ENCODE measurements at places on chromosomes 12 and 14.
A peak's percentile ranks its signal among the peaks of the same experiment; 100 is the strongest.

- DNase-seq = no peak
Observed at GRCh38 chr12:61758661-61759060, 501.5 kb upstream of the USP15 start.

DNA sequence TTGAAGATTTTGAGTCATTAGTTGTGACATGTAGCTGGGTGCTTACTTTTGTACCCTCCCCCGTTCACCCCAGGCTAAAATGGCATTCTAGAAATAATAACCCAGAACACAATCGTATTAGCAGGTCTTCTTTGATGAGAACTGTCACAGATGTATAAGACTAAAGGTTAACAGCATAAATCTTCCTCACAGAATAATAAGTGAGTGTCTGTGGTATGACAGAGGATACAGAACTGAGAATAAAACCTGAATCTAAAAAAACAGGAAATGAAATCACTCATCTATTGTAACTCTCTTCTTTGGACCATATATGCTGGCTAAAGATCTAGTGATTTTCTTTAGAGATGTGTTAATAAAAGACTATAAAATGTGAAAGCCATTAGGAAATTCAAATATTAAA, 746.6 kb downstream of the LRFN5 start:
- DNase-seq = no peak

DNA sequence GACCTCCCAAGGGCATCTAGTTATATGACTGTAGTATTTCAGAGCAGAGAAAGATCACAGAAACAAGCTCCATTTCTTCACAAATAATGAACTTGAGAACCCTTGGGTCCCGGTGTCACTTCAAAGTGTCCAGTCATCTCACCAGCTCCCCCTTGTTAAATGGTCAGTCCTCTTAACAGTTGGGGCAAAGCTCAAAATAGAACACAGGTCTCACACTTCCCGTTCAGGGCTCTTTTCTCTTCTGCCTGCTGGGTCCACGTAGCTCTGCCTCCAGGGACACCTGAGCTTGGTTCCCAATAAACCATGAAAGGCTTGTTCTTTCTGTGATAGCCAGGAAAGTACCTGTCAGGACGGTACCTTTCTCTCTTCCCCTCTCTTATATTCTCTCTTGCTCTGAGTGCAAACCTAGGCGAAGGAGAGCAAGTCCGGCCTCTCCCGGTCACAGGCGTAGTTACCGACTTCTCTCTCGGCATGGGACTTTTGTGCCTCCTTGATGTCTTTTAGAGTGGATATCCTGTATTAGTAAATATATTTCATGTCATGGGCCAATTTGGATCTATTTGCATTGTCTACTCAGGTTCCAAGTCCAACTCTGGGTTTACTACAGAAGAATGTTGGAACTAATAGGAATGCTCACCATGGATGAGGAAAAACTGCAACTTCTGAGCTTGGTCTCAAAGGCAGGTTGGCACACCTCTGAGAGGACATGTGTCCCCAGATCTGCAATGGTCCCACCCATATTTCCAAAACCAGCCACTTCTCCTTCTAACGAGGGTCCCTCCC, 118.8 kb upstream of the PARP11 start:
- no peak for DNase-seq

GRCh38 chr12:32211066-32211899, 104.6 kb downstream of the BICD1 start:
- DNase-seq = no peak

- no peak for DNase-seq
Observed at GRCh38 chr12:49121047-49121696, 10.0 kb downstream of the TUBA1B start.

DNA sequence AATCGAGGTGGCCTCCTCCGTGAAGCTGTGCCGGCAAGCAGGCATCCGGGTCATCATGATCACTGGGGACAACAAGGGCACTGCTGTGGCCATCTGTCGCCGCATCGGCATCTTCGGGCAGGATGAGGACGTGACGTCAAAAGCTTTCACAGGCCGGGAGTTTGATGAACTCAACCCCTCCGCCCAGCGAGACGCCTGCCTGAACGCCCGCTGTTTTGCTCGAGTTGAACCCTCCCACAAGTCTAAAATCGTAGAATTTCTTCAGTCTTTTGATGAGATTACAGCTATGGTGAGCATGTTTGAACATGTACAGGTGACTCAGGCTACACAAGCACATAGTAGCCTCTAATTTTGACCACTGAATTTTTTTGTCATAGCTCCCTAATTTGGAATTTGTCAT, 59.7 kb downstream of the ATP2A2 start:
- no peak for DNase-seq

DNA sequence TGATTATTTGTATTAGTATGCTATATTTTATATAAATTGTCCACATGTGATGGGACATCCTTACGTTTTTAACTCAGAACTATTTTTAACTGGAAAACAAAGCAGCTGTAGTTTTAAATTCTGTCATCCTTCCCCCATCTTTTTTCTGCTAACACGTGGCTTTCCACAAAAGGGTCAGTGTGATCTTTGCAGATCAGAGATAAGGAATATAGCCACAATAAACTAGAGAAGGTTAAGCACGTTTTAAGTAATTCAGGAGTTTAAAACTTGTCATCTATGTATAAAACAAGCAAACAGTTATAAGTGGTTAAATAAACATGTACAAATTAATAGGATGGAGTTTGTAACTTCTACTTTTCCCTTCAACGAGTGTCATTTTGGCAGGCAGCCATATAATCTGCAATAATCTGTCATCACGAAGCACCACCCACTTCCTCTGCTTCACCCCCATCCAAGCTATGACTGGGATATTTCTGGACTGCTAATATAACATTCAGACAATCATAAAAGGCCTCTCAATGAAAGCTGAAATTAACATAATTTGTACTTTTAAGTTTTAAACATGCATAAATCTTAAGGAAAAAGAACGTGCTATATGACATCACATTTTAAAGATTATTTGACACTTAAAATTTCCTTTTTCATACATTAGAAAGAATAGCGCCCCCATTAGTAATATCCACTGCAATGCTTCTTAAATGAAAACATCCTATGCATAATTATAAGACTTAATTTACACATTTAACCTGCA, 15.3 kb downstream of the TAOK3 start:
- no peak for DNase-seq

DNA sequence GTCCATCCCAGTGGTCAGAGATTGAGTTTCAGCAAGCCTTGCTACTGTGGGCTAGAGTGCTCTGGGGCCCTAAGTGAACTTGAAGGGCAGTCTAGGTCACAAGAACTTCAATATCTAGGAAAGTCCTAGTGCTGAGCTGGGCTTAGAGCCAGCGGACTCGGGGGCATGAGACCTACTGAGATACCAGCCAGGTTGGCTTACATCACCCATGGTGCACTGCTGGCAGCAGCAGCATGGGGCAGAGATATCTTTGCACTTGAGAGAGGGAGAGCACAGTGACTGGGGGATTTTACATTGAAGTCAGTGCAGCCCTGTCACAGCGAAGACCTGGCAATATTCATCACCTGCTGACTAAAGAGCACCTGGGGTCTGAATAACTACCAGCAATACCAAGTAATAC, 158.3 kb upstream of the PRKD1 start:
- DNase-seq = no peak

- DNase-seq = peak; percentile 55
Observed at GRCh38 chr14:38098074-38098836, 109.4 kb upstream of the SSTR1 start.

DNA sequence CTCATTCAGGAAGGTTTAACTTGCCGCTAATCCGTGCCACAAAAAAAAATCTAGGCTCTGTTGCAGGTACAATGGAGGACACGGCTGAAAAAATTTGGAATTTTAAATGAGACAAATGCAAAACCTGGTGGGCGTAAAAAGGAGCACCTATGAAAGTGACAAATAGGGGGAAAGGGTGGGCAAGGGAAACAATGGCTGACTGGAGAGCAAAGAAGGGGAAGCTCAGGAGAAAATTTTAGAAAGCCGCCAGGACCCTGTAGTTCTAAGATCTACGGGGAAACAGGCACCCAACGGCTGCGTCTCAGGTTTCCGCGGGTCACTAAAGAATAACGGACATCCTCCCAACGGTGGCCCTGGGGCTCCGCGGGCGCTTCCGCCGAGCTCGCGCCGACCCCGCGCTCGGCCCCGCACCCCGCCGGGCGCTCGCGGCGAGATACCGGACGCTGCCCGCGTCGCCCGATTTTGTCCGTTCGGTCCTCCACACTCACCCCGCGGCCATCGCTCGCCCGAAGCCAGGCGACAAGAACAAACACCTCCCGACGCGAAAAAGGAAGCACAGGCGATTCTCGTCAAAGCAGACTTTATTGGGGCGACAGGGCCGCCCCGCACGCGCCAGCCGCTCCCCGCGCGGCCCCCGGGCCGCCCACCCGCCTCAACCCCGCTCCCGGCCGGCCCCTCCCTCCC, 1.1 kb upstream of the YY1 start:
- DNase-seq = no peak

DNA sequence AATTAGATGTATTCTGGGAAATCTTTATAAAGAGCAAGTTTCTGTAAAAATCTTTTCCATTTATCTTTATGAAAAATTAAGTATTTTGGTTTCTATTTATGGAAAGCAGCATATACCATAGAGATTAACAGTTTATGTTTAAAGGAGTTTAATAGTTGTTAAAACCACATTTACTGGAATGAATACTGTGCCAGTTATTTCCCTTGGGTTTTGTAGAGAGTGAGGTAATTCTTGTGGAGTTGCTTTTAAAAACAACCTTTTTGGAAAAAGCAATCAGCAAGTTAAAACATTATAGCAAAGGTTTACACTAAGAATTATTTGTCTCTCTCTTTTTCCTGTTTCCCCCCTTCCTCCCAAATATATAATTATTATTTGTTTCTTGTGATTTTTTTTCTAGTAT, 34.9 kb downstream of the AEBP2 start:
- DNase-seq = no peak

DNA sequence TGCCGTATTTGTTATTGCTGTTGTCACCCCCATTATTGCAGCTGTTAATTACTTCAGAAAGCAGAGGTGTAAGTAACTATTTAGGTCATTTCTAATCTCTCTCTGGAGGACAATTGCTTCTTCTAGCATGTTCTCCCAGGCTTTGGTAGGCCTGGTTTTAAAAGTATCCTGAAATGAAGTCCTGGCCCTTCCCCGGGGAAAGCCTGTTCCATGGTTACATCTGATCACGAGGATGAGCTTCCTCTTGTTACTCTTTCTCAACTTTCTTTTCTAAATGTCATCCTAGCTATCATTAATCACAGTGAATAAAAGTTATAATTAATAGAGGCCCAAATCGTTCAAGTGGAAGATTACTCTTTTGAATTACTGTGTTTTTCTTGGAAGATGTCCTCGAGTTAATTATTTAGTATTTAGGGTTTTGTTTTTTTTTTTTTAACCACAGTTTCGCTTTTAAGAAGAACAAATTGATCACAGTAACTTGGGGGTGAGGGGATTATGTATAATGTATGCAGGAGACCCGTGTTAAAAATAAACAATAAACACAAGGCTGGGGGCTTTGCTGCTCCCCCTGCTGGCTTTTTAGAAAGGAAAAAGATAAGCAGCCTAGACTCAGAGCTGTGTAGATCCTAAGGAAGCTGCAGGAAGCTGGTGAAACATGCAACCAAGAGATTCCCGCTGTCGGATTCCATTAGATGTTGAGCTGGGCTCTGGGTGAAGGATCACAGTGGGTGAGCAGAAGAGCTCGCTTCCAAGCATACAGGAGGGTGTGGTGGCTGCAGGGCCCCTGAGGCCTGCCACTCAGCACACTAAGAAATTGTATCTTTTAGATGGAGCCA, 420.1 kb downstream of the FUT8 start:
- no peak for DNase-seq

DNA sequence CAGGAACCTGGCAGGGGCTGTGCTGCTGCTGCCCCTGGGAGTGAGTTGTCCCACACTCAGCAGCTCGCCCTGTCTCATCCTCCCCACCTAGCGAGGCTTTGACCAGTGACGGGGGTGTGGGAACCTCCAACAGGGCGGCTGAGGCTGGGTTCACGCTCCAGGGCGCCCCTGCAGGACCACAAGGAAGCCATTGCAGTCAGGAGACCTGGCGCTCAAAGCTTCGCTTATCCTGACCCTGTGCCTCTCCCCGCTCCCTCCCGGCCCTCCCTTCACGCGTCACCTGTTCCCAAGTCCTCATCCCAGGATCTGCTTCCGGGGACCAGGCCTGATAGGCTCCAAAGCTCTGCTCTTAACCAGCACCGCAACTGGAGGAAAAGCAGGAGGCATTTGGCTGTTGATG, 272.0 kb upstream of the SFSWAP start:
- DNase-seq = no peak

- DNase-seq = no peak
Observed at GRCh38 chr14:86084097-86084496, 554.2 kb downstream of the FLRT2 start.

DNA sequence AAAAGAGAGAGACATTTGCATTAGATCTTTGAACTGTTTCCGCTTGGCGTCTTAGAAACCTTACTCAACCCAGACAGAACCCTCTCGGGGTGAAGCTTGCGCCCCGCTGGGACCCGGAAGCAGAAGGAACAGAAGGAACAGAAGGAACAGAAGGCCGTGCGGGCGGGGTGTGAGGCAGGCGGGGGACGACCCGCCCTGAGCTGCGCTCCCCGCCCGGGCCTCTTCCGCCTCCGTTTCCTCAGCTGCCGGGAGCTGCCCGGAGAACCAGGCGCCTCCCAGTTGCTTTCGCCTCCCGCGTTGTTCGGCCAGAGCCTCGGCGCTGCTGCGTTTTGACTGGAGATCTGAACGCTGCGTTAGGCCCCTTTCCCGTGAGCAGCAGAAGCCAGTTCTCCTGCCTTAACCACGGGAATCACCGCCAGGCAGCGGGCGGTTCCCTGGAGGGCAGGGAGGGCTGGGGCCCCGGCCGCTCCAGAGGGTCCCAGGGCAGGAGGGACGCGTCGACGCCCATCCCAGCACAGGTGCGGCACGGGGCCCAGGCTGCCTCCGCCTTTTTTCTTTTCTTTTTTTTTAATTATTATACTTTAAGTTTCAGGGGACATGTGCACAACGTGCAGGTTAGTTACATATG, 19.3 kb upstream of the MMP17 start:
- no peak for DNase-seq

DNA sequence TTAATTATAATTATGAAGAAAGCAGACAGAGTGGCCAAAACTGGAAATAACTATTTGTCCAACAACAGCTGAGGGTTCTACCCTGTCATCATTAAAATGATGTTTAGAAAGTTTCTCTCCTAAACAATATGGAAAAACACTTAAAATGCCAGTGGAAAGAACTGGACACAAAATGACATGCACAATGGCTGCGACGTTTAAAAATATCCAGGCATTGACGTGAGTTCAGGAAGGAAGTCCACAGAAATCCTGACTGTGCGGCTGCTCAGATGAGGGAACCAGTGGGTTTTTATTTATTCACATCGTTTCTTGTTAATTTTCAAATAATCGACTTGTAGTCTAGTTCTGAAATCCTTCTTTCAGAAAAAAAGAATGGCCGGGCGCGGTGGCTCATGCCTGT, 58.3 kb downstream of the CCNK start:
- no peak for DNase-seq

- peak; percentile 55 for DNase-seq
Observed at GRCh38 chr12:25995906-25996305, 37.4 kb downstream of the RASSF8 start.

GRCh38 chr12:28512406-28512805, 322.1 kb downstream of the CCDC91 start:
- no peak for DNase-seq

DNA sequence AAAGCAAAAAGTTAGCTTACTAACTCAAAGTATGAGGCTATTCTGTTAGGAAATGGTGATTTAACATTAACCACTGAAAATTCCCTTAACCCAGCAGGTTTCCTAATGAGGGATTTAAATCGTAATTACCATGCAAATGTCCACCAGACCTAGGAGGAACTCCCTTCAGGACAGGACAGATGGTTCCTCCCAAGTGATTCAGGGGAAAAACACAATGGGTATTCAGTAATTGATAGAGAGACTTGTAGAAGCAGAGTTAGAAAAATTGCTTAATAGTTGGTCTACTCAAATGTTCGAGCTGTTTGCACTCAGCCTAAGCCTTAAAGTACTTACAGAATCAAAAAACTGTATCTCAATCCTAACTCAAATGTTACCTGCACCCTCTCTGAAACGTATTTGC, 21.6 kb downstream of the RERGL start:
- DNase-seq = no peak

Measured in retinal pigment epithelial cell (primary cell).